ENCODE measurements at places on chromosomes 13 and 19. TPM values are rescaled to one million over a fixed set of nuclear protein-coding genes. Genes with fewer than 3 reads are reported as not detected.

DNA sequence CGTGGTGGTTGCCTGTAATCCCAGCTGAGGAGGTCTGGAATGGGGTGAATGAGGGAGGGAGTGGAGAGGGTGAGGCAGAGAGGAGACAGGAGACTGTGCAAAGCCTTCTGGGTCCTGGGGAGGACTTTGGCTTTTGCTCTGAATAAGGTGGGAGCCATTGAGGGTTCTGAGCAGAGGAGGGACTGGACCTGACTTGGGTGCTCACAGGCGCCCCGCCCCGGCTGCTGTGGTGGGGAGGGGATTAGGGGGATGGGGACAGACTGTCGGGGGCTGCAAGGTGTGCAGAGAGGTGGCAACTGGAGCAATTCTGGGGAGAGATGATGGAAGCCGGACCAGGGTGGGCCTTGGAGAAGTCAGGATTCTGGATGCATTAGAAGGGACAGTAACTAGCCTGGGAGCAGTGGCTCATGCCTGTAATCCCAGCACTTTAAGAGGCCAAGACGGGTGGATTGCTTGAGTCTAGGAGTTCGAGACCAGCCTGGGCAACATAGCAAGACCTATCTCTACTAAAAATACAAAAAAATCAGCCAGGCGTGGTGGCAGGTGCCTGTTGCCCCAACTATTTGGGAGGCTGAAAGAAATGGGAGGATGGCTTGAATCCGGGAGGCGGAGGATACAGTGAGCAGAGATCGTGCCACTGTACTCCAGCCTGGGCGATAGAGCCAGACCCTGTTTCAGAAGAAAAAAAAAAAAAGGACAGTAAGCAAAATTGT, 16.1 kb upstream of the NANOS3 start:
- DNase-seq: no peak

- no peak for DNase-seq
Measured at GRCh38 chr13:110023729-110024644, 237.6 kb upstream of the IRS2 start.

- no peak for DNase-seq
Measured at GRCh38 chr19:13029893-13030292, 34.6 kb downstream of the NFIX start.

DNA sequence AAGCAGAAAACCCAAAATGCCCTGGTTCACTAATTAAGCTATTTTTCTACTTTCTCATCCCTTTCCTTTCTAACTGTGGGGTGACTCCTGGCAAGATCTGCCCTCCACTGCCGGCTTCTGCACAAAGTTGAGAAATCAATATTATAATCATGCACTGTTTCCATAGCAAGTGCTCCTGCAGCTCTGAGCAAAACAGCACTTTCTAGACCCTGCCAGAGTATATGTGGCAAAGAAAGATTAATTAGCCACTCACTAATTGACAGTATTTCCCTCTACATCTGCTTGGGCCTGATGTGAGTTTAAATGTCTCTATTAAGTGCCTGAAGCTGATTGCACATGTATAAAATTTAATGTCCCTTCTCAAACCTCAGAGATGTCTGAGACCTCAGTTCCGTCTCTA, 39.5 kb upstream of the FAM216B start:
- no peak for DNase-seq

GRCh38 chr13:98111168-98112098, 31.5 kb upstream of the FARP1 start:
- DNase-seq: no peak

DNA sequence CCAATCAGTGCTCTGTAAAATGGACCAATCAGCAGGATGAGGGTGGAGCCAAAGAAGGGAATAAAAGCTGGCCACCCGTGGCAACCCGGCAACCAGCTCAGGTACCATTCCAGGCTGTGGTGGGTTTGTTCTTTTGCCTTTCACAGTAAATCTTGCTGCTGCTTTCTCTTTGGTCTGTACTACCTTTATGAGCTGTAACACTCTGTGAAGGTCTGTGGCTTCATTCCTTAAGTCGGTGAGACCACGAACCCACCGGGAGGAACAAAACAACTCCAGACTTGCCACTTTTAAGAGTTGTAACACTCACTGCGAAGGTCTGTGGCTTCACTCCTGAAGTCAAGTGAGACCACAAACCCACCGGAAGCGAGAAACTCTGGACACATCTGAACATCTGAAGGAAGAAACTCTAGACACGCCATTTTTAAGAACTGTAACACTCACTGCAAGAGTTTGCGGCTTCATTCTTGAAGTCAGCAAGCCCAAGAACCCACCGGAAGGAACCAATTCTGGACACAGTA, 16.5 kb upstream of the SPACA6 start:
- DNase-seq: no peak

GRCh38 chr19:33866696-33867095, 70.0 kb downstream of the KCTD15 start:
- no peak for DNase-seq

DNA sequence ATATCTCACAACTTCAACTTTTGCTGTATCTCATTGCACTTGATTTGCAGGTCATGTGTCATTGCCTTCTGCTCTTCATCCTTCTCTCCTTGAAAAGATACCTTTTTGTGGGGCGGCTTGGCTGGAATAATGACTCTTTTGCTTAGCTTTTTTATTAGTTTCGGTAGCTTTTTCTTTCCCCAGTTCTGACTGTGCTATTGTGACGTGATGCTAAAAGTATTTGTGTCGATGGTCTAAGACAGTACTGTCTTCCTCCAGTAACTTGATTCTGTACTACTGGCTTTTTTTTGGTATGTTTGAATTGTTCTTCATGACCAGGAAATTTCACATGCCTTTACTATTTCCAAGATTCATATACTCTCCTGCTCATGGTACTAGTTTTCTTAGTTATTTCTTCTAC, 63.1 kb downstream of the SLITRK1 start:
- DNase-seq: no peak

DNA sequence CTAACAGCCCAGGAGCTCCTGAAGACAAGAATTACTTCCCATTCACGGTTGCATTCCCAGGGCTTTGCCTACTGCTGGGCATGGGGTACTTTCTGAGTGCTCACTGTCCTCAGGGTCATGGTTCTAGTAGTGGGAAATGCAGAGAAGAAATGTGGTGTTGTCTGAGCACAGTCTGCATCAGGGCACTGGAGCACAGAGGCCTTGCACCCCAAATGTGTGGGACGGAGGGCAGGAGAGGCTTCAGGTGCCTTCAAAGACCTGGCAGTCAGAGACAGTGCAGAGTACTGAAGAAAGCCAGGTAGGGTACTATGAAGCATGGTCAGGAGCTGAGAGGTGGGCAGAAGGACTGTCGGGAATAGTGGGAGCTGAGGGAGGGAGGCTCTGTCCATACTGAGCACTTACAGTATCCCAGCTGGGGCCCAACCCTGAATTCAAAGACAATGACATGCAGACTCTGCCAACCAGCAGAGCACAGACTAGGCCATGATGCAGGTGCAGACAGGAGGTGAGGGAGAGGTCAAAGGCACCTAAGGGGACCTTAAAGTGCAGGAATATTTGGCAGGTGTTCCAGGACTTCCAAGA, 144.4 kb downstream of the USP12 start:
- no peak for DNase-seq

- no peak for DNase-seq
Measured at GRCh38 chr19:44164327-44164672, 600 bp upstream of the ZNF226 start.

GRCh38 chr19:21491146-21491545, 14.3 kb upstream of the ZNF429 start:
- no peak for DNase-seq

GRCh38 chr13:97259798-97260714, 37.9 kb downstream of the MBNL2 start:
- DNase-seq: peak; percentile 81

DNA sequence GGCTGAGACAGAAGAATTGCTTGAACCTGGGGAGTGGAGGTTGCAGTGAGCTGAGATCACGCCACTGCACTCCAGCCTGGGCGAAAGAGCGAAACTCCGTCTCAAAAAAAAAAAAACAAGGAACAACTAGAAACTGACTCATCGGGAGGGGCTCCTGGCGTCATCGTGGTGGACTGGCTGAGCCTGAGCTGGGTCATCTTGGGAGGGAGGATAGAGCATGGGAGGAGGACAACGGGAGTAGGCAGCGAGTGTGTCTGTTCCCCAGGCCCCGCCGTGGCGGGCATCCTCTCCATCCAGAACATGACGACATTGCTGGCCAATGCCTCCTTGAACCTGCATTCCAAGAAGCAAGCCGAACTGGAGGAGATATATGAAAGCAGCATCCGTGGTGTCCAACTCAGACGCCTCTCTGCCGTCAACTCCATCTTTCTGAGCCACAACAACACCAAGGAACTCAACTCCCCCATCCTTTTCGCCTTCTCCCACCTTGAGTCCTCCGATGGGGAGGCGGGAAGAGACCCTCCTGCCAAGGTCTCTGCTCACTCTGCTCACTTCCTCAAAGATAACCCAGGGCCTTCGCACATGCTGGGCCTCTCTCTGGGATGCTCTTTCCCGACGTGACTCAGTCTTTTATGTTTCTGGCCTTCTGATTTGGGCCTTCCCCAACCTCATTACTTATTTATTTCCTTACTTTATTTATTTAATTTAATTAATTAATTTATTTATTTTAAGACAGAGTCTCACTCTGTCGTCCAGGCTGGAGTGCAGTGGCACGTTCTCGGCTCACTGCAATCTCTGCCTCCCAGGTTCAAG, 16.6 kb downstream of the DDX39A start:
- peak; percentile 34 for DNase-seq

DNA sequence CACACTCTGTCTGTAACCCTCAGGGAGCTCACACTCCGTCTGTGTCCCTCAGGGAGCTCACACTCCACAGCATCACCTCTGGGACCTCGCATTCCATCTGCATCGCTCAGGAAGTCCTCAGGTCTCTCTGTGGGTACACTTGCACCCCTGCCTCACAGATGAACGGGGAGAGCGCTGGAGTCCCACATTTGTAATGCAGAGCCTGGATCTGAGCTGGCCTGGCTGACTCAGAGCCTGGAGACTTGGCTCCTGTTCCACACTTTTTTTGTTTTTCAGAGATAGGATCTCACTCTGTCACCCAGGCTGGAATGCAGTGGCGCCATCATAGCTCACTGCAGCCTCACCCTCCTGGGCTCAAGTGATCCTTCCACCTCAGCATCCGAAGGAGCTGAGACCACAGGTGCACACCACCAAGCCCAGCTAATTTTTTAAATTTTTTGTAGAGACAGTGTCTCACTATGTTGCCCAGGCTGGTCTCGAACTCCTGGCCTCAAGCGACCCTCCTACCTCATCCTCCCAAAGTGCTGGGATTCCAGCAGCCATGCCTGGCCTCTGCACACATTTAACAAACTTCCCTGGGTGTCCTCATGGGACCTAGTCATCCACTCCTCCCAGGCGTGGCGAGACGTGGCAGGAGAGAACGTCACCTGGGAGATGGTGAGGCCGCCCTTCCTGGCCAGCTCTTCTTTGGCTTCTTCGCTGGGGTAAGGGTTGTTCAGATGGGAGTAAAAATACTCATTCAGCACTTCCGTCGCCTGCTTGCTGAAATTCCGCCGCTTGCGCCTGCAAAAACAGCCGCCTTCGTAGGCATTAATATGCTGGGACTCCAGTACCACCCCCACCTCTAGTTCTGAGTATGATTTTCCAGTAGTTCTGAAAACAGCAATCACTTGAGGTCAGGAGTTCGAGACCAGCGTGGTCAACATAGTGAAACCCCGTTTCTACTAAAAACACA, 31.0 kb downstream of the CILP2 start:
- DNase-seq: no peak

GRCh38 chr13:97058391-97058790, 64.1 kb upstream of the OXGR1 start:
- no peak for DNase-seq

DNA sequence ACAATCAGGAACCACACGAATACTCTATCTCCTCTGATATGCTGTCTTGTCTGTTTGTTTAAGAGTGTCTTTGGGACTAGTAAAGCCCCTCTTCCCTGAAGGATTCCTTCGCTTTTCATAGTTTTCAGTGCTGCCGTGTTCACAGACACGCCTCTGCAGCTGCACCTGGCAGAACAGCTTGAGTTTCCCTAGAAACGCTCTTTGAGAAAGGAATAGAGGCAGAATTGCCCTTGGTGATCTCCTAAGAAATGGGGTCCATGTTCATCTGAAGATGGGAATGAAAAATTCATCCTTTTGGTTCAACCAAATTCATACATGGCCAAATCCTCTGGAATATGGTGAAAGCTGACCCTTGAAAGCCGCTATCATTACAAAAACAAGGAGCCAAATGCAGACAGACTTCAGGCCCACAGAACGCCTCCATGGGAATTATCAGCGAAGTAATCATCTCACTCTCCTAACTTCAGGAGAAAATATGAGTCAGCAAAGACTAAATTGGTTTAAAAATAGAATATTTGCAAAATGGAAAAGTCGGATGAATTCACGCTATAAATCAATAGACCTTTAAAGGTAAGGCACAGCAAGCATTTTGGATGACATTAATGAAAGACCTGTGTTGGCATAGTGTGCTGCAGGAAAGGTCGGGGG, 5.5 kb downstream of the SACS start:
- peak; percentile 53 for DNase-seq

- DNase-seq: no peak
Measured at GRCh38 chr13:77138813-77139212, 111.9 kb upstream of the FBXL3 start.

DNA sequence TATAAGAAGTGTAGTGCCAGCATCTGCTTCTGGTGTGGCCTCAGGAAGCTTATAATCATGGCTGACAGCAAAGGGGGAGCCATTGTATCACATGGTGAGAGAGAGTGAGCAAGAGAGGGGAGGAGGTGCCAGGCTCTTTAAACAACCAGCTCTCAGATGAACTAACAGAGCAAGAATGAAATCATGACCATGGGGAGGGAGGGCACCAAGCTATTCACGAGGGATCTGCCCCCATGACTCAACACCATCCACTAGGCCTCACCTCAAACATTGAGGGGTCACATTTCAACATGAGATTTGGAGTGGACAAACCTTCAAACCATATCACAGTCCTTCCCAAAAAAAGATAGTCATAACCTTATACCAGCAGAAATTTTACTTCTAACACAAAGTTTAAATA, 174.0 kb downstream of the GPC5 start:
- DNase-seq: no peak

SIGLEC8 gene
- total RNA-seq: not detected

ZNF154 gene
- total RNA-seq: 2.4 TPM

CAPS gene
- total RNA-seq: 2.6 TPM

CEACAM4 gene
- not detected for total RNA-seq

Measured in dermis blood vessel endothelial cell (primary cell).